ENCODE measurements at places on chromosomes 5 and 9. TPM values are rescaled to one million over a fixed set of nuclear protein-coding genes. Genes with fewer than 3 reads are reported as not detected.

OR2S2 gene
- not detected for total RNA-seq

DNA sequence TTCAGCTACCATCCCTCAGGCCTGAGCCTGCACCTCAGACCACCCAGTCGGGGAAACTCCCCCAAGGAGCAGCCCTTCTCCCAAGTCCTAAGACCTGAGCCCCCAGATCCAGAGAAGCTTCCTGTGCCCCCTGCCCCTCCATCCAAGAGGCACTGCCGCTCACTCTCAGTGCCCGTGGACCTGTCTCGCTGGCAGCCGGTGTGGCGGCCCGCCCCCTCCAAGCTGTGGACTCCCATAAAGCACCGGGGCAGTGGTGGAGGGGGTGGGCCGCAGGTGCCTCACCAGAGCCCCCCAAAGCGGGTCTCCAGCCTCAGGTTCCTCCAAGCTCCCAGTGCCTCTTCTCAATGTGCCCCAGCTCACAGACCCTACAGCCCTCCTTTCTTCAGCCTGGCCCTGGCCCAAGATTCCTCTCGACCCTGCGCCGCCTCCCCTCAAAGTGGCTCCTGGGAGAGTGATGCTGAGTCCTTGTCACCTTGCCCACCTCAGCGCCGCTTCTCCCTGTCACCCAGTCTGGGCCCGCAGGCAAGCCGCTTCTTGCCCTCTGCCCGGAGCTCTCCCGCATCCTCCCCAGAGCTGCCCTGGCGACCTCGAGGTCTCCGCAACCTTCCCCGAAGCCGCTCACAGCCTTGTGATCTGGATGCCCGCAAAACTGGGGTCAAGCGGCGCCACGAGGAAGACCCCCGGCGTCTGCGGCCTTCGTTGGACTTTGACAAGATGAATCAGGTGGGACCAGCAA, 7.0 kb downstream of the FAM53C start:
- H3K36me3 ChIP-seq = peaks cover 79% of the 10 kb centered on the region
- H3K4me1 ChIP-seq = no peaks in the 10 kb centered on the region
- no peak overlapping the region for H3K27ac ChIP-seq
- no peak for DNase-seq
- H3K27me3 ChIP-seq = no peaks in the 10 kb centered on the region
- no peak overlapping the region for H3K4me3 ChIP-seq

- no peak overlapping the region for H3K27ac ChIP-seq
- no peaks in the 10 kb centered on the region for H3K27me3 ChIP-seq
- DNase-seq = no peak
- no peaks in the 10 kb centered on the region for H3K36me3 ChIP-seq
- no peak overlapping the region for H3K4me3 ChIP-seq
Observed at GRCh38 chr5:66993448-66993847, 203.2 kb downstream of the CD180 start.

DNA sequence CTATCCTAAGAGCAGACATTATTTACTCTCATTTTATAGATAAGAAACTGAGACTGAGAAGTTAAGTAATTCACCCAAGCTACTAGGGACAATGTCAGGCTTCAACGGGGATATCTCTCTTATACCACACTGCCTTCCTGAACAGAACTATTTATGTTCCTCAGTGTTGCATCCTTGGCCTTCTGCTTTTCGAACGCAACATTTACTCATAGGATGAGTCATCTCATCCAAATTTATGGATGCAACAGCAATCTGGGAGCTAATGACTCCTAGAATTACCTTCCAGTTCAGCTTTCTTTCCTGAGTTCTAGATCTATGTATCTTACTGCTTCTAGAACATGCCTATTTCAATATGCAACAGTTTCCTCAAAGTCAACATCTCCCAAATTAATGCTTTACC, 103.6 kb upstream of the PAM start:
- no peak overlapping the region for H3K4me3 ChIP-seq
- DNase-seq = no peak
- H3K4me1 ChIP-seq = no peaks in the 10 kb centered on the region
- H3K36me3 ChIP-seq = no peaks in the 10 kb centered on the region
- no peak overlapping the region for H3K27ac ChIP-seq

DNA sequence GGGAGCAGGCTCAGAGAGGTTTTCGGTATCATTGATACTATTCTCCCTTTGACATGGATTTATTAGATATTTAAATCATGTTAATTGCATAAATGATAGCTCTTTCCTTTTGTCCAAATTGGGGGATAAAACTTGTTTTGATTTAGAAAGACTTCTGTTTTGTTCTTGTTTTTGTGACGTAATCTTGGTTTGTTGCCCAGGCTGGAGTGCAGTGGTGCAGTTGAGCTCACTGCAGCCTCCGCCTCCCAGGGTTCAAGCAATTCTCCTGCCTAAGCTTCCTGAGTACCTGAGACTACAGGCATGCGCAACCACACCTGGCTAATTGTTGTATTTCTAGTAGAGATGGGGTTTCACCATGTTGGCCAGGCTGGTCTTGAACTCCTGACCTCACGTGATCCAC, 7.1 kb downstream of the MAT2B start:
- peaks cover 3% of the 10 kb centered on the region for H3K4me1 ChIP-seq
- DNase-seq = no peak
- peaks cover 40% of the 10 kb centered on the region for H3K36me3 ChIP-seq
- H3K27ac ChIP-seq = no peak overlapping the region
- H3K4me3 ChIP-seq = no peak overlapping the region
- no peaks in the 10 kb centered on the region for H3K27me3 ChIP-seq

- no peak for DNase-seq
- no peaks in the 10 kb centered on the region for H3K27me3 ChIP-seq
- no peak overlapping the region for H3K4me3 ChIP-seq
- no peaks in the 10 kb centered on the region for H3K4me1 ChIP-seq
- H3K27ac ChIP-seq = no peak overlapping the region
- peaks cover 21% of the 10 kb centered on the region for H3K36me3 ChIP-seq
Observed at GRCh38 chr5:107783551-107783950, 112.8 kb upstream of the EFNA5 start.
